Fibroblast of skin of right quadriceps (primary cell): ENCODE measurements at places on chromosomes 1 and 21.

DNA sequence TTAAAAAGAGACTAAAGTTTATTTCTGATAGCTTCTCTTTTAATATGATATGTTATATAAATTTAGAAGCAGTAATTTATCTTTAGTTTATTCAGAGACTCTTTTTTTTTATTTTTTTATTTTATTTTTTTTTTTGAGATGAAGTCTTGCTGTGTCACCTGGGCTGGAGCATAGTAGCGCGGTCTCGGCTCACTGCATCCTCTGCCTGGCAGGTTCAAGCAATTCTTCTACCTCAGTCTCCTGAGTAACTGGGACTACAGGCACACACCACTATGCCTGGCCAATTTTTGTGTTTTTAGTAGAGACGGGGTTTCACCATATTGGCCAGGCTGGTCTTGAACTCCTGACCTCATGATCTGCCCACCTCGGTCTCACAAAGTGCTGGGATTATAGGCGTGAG, 89.6 kb downstream of the DISP1 start:
- no peak for DNase-seq

DNA sequence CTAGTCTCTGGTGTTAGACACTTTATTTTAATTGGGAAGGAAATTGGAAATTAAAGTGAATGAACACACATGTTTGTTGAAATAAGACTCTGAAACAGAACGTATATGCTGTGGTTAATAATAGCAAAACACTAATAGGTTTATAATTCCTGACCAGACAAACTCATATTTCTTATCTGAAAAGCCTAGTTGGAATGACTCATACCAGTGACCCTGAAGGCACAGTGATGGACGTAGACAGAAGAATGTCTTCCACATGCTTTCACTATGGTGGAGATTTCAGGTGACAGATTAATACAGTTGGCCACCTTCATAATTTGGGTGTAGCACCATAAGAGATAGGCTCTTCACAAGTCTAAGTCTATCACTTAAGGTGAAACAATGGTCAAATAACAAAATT, 83.0 kb upstream of the COL11A1 start:
- DNase-seq: peak; percentile 31

DNA sequence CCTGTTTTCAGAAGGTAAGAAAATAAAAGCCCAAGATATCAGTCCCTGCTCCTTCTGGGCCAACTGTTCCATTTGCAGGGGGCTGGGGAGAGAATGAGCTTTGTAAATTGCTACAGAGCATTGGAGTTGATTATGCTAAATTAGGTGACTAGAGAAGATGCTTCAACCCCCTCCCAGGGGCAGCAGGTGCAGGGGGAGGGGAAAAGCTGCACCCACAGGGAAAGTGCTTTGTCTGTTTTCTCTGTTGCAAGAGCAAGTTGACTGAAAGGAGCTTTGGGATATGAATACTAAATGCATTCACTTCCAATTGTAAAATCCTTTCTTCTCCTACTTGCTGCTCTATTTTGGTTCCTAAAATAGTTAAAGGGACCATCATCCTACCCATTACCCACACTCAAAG, 16.5 kb upstream of the PIGM start:
- no peak for DNase-seq

DNA sequence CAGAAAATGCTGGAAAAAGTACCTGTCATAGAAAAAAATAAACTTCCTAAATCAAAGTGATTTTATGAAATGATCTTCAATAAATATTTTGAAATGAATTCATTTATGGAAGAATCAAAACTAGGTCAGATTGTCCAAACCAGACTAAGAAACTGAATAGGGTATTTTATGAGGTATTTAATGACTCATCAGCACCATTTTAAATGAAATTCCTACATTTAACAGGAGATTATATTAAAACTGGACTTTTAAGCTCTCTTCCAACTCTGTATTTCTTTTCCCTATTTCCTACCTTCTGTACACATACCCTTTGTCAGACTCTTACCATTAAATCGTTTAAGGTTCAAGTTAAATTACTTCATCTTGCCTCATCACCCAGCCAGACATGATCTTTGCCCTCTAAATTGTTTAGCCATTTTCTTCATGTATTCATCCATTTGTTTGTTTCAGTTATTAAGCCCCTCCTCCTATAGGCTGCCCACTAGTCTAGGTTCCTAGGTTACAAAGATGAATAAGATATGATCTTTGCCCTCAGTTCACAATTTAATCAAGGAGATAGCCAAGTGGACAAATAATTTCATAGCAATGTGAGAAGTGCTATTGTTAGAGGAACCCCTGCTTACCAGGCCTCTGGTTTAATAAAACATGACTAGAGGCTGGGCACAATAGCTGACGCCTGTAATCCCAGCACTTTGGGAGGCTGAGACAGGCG, 25.0 kb downstream of the TATDN3 start:
- no peak for DNase-seq

GRCh38 chr1:14897080-14897449, 256.5 kb upstream of the TMEM51 start:
- DNase-seq: no peak

DNA sequence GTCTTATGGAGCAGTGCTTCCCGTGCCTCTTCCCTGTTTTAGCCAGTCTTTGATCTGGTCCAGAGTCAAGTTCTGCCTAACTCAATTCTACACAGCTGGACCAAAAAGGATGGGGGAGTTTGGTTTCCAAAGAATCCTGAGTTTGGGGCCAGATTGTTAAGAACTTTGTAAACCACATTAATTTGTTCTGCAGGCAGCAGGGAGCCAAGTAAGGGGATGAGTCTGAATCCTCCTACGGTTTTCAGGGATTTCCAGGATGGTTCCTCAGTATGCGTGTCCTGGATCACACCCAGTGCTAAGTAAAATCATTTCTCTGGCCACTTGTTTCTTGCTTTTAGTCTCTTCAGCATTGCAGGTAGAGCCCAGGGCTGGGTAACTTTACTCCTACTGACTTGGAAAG, 26.1 kb upstream of the GJA5 start:
- no peak for DNase-seq

DNA sequence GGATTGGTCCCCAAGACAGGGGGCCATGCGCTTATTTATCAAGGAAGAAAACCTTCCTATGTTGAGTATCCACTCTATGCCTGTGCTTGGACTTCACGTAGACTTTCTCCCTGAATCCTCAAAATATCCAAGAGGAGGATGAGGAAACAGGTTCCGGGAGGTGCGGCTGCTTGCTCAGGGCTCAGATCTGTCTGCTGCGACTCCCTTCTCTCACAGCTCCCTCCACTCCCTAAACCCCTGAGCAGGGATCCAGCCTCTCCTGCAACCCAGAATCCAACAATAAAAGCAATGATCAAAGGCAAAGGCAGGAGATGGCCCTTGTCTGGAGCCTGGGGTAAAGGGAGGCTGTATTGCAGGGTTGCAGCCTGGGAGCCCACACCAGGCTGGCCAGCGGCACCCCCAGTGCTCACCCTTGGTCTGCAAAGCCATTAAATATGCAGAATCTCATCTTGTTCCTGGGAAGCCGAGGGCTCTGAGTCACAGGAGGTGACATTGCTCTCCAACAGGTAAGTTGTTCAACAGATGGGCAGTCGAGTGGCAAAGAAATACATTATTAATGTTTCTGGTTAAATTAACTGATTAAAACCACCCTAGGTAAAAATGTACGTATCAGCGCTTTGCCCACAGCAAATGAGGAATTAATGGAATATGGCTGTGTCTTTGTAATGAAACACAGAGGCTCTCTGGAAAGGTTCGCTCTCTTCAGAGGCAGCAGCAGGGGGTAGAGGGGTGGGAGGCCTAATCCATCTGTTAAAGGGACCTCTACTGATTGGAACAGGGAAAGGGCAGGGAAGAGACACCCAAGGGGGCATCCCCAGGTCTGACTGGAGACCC, 111.5 kb downstream of the GRIK3 start:
- no peak for DNase-seq

DNA sequence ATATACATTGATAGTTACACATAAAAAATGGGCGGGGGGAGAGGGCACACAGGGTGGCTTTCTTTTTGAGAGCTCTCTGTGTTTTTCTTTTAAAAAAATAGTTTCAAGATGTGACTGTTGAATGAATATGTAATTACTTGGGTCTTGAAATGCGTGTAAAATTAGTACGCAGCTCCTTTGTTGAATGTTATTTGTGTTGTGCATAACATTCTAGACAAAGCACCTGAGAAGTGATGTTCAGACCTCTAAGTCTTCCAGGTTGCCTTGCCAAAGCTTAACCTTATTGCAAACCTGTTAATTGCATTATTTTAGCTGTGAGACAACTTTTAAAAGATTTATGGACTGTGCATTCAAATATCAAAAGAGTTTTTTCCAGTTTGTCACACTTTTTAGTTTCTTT, 5.4 kb downstream of the PBX1 start:
- no peak for DNase-seq

DNA sequence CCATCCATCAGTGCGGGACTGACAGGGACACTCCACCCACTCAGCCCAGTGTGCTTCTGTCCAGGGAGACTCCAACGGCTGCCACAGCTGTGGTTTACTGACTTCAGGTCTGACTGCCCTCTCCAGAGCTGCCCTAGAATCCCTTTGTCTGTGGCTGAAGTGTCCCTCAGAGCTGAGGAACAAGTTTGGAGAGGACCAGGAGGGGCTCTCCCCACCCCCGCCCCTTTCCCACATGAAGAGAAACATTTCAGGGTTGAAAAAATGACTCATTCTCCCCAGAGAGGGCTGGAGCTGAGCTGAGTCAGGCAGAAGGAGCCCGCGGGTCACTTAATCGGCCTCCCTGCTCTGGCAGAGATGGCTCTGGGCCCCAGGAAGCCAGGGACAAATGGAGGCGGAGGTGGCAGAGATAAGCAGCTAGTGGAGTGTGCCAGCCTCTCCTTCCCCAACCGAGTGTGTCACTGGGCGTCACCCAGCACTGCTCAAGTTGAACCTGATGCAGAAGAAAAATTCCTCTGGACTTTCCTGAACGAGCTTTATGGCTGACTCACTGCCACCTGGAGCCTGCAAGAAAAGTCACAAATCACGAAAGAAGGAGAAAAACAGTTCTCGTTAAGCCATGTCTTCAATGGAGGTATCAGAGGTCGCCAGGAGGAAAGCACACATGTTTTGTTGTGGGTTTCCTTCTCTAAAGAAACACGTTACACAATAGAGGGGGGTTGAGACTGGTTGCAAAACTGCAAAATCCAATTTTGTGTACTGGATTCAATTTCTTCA, 34.3 kb upstream of the ECE1 start:
- DNase-seq: peak; percentile 94

DNA sequence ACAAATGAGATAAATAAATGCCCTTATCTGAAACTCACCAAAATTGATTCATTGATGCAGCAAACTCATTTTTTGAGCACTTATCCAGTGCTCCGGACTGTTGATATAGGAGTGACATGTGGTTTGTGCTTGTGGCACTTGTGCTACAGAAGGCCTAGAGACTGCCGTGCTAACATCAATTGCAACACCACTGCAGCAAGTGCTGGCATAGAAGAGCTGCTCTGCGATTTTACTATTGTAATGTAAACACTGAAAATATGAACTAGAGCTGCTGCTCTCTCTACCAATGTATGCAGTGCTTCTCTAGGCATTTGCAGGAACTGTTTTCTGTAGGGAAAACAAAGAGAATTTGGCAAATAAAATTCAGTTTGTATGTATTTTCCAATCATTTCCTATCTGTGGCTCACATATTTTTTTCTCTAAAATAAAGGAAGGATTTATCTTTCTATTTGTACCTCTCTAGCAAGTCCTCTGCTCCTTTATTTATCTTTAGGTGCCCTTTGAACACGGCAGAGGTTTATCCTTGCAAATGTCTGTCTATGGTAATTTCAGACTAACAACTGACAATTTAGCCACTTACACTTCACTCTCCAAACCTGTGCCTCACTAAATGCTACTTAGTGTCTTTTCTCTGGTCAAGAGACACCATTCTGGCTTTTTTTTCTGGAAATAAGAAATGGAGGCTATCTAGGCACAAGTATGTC, 409.5 kb upstream of the ADGRL2 start:
- no peak for DNase-seq

GRCh38 chr1:76593618-76594017, 273.7 kb upstream of the ST6GALNAC5 start:
- no peak for DNase-seq

GRCh38 chr1:183231545-183231944, 45.5 kb downstream of the LAMC2 start:
- DNase-seq: no peak

DNA sequence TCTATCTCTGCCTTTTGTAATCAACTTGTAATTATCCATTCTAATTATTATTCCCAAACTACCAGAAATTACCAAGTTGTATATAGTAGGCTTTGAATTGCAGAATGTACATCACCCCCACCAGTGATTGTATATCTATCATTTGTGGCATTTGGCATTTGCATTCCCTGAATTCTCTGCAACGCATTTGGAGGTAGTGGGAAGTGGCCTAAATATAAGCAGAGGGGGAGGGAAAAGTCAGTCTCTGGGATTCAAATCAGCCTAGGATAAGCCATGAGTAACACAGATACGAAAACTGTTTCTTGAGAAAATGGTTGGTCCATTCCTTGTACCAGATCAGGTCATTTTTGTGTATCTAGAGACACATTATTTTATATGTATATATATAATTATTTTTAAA, 20.7 kb downstream of the DDX20 start:
- DNase-seq: peak; percentile 83

GRCh38 chr1:59697150-59697800, 117.5 kb upstream of the HOOK1 start:
- DNase-seq: peak; percentile 39

DNA sequence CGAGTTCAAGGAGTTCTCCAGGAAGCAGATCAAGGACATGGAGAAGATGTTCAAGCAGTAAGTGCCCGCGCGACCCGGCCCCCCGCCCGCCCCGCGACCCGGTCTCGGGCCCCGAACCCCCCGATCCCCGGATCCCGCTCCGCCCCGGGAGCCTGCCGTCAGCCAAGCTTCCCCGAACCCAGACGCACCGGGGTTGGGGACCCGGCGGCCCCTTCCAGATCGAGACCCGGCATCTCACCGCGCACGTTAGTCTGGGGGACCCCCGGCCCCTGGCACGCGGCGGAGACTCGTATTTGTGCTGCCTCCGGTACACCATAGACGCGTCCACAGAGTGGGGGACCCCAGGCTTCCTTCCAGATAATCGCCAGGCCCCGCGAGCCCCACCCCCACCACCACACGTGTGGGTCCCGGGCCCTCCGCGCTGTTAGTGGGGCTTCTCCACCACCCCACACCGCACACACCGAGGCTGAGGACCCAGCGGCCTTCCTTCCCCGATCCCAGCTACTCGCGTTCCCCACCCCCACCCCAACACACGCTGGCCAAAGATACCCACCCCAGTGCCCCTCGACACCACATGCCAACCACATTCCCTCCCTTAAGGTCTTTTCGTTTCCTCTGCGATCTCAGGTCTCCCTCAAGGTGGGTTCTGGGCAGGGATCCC, 665 bp downstream of the EFHD2 start:
- no peak for DNase-seq
